ENCODE measurements at places on chromosomes 4 and X.

DNA sequence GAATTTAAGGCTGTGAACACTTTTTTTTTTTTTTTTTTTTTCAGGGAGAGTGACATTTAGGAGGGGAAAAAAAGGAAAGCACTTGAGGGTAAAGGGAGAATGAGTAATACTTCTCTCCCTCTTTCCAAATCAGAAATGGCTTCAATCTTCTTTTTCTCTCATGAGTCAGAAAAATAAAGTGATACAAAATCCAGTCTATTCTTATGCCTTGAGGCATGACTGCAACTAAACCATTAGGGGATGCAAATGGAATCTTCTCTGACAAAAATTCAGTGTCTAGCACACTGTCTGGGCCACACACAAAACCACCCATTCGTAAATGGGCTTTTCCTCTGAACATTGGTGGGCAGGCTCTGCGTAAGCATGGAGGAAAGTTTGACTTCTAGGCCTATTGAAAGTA, 46.7 kb upstream of the POU4F2 start:
- no peak for DNase-seq

DNA sequence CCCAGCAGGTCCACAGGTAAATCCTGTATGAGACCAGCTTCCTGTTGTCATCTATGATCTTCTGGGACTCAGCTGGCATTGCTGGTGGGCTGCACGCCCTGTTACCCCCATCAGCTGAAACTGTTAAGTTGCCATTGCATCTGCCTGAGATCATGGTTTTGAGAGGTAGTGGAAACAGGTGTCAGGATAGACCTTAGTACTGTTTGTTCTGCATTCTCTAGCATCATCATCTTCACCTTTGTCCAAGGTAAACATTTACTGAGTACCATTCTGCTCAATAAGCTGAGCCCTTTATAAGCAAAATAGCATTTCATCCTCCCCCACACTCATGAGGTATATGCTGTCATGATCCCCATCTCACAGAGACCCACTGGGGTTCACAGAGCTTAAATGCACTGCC, 42.9 kb upstream of the PROM1 start:
- no peak for DNase-seq

DNA sequence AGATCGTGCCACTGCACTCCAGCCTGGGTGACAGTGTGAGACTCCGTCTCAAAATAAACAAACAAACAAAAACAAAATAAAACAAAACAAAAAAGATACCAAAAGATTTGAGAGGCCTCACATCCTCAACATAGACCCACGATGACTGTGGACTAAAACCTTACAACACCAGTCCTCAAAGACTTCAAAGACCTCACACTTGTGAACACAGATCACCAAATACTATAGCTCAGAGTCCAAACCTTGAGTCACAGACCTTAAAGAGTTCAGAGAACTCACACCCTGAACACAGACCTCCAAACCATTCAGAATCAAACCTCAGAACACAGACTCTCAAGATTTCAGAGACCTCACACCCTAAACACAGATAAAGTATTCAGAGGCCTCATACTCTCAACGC, 12.7 kb upstream of the PAGE4 start:
- DNase-seq: no peak

DNA sequence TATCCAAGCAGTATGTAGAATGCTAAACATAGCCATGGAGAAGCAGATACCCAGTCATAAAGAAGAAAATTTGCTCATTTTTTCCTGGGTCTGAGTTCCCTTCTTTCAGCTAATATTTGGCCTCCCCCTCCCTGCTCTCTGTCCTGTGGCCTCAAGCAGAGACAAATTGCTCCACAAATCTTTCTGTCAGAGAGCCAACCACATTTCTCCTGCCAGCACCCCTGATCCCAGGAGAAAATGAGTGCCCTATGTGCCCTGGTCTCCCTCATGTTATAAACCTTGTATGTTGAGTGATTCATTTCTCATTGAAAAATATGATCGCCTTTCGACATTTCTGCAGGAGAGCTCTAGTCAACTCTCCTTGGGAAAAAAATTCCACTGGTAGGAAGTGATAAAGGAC, 82.0 kb downstream of the TMEM156 start:
- no peak for DNase-seq

GRCh38 chr4:152659806-152660205, 20.0 kb downstream of the TMEM154 start:
- DNase-seq: no peak

DNA sequence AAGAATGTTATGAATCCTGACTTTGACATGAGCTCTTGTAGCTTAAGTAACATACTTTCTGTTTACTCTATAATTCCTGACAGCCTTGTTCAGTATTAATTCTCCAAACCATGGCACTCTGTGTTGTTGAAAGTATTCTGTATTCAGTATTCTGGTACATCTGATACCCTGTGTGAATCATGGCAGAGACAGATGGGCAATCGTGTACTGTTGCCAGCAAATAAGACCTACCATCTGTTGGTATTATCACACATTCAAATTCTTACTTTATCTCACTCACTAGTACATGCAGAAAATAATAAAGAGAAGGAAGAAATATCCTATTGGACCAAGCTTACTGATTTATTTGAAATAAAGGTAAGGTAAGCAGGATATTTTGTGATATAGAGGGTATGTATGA, 7.9 kb downstream of the MBTPS2 start:
- DNase-seq: no peak

GRCh38 chr4:92634882-92635281, 331.1 kb downstream of the GRID2 start:
- DNase-seq: no peak

GRCh38 chr4:113300471-113300928, 251.0 kb downstream of the ANK2 start:
- no peak for DNase-seq

GRCh38 chr4:163744861-163745260, 250.4 kb downstream of the TMA16 start:
- DNase-seq: no peak

DNA sequence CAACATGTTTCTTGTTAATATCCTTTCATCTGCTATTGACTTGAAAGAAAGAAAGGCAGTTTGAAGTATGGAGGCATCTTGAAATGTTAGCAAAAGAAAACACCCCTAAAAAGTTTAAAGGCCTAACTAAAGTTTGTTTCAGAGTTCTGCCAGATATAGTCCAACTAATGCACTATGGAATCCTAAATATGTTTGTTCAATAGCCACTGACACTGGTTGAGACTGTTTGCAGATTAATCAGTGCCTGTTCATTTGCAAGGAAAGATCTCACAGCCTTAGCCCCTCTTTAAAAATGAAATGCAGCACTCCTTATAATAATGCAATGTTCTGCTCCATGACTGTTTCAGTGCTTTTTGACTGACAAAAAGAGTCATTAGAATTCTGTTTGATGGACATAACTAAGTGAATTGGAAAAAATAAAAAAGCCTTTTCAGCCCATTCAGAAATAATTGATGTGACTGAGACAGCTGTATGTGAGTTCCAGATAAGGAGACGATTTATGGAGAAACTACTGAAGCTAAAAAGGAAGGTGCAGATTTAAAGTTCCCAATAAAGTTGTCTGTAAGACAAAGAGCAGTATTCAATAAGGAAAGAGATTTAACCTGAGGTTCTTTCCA, 192.0 kb downstream of the PCDH7 start:
- no peak for DNase-seq

DNA sequence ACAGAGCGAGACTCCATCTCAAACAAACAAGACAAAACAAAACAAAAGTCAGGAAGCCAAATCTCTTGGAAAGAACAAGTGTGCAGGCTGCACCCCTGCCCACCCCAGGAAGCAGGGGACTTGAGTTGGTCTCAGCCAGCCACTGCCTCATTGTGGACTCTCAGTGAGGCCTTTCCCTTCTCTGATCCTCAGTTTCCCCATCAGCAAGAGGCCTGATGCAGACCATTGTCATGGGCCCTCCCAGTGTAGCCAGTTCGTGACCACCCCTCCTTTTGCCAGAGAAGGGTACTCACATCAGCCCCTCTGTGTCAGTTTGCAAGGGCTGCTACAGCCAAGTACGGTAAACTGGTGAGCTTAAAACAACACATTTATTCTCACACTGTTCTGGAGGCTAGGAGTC, 48.9 kb upstream of the MAMLD1 start:
- DNase-seq: peak; percentile 11
